ENCODE measurements at places on chromosomes 3 and 15.

DNA sequence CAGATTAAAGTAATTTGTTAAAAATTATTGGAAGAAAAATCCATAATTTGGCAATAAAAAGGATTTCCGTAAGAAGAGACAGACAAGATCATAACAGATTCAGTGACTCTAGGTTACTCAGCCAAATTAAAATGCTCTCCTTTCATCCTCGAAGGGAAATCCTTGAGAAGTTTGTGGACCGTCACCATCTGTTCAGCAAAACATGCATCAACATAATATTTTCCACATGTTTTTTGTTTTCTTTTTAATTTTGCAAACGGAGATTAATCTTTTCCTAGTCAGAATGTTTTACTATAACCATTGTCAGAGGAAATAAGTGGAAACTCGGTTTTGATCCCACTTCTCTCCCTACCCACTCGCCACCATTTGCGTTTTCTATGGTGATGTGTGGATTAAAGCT, 128.3 kb downstream of the TMCO5A start:
- no peak for DNase-seq

DNA sequence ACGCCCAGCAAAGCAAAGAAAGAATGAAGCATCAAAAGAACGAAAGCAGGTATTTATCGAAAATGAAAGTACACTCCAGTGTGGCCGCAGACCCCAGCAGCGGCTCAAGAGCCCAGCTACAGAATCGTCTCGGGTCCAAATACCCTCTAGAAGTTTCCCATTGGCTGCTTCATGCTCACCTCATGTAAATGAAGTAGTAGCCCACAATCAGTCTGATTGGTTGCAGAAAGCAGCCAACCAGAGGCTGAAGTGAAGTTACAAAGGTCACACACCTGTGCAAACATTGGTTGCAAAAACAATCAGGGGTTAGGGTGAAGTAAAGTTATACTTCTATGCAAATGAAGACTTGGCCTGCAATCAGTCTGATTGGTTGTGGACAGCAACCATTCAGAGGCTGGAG, 32.0 kb downstream of the SV2B start:
- no peak for DNase-seq

DNA sequence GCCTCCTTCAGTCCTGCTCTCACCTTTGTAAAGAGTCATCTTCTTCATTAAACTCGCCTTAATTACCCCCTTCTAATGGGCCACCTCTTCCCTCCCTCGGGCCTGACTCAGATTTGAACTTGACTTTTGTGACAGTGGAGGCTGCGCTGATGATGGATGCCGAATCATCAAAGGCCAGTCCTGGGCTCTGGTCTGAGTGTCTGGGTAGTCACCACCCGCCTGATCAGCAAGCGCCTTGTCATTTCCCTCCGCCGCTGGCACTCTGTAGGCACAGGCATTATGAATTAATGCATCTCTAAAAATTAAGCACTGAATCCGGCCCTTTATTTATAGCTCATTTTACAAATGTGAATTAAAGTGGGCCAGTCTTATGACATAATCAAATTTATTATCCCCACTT, 116.7 kb upstream of the PROK2 start:
- no peak for DNase-seq

DNA sequence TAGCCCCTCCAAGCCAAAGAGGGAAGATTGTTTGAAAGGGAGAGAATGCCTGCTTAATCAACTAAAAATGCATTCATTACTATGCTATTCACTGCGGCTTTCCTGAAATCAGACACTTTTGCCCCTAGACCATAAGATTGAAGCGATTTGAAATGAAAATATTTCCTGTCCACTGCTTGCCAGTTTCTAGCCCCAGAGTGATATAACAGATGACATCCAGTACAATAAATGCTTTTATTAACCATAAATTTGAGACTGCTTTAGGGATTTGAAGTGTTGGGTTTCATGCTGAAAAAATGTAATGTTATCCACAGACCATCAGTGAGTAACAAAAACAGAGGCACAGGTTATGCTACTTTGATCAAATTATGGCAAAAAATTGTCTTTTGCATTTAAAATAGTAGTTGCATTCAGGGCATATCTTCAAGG, 14.1 kb downstream of the IL17RD start:
- DNase-seq: no peak
